ENCODE measurements at places on chromosomes 4 and X.

GRCh38 chr4:187940299-187940698 lies 55.3 kb upstream of the ZFP42 start:
- DNase-seq: no peak

- no peak for DNase-seq
Measured at GRCh38 chr4:15294832-15295231, 133.0 kb upstream of the C1QTNF7 start.

- peak; percentile 76 for DNase-seq
Measured at GRCh38 chr4:81509191-81509590, 37.5 kb upstream of the RASGEF1B start.

DNA sequence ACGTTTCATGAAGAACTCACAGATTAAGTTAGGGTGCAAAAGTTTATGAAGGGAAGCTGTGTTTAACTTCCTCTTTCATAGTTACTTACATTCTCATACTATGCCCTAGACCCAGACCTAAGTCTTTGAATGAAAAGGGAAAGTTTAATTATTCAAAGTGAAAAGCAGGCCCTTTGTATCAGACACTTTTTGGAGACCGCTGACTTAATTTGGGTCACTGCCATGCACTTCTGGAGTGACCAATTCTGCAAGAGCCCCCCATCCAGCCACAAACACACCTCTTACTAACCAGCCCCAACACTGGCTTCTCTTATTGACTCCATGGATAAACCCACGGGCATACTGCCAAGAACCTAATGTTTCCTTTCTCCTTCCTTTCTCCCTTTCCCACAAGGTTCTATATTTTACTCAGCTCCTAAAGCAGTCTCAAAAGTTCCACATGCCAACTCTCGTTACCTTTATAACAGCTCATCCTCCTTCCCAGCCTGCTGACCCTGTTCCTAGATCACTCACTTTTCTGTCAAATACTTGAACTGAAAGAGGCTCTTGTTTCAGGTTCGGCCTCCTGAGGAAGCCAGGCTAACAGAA lies 34.5 kb downstream of the ABCE1 start:
- peak; percentile 59 for DNase-seq

- DNase-seq: no peak
Measured at GRCh38 chr4:100780126-100780525, 262.3 kb upstream of the EMCN start.

DNA sequence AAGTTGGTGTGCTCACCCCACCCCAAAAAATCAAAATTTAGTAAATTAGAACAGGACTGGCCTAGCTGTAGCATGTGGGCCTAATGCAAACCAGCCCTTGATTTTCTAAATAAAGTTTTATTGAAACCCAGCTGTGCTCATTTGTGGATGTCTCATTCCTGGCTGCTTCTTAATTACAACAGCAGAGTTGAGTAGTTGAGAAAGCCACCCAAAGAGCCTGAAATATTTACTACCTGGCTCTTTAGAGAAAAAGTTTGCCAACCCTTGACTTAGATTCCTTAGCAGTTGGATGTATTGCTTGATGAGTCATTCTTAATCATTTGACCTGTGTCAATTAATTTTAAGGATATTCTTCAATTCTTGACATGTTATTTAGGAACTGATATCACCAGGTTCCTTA lies 168.3 kb upstream of the PUDP start:
- DNase-seq: no peak

GRCh38 chr4:58064653-58065052 lies 954.5 kb upstream of the IGFBP7 start:
- DNase-seq: no peak

DNA sequence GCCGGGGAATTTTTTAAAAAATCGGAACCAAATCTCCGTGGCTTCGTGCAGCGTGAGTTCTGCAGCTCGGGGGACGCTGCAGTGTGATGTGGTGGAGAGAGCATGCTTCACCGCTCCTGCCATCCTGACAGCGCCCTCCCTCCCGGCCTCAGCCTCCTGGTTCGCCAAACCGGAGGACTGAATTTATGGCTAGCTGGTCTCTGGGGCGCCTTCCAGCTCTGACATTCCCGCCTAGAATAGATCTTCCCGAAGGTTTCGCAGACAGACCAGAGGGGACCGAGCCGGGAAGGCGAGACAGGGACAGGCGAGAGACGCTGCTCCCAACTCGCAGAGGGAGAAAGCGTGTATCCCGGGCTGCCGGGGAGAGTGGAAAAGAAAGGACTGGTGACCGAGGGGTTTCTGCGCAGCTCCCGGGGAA lies 25.9 kb downstream of the HOPX start:
- peak; percentile 45 for DNase-seq

DNA sequence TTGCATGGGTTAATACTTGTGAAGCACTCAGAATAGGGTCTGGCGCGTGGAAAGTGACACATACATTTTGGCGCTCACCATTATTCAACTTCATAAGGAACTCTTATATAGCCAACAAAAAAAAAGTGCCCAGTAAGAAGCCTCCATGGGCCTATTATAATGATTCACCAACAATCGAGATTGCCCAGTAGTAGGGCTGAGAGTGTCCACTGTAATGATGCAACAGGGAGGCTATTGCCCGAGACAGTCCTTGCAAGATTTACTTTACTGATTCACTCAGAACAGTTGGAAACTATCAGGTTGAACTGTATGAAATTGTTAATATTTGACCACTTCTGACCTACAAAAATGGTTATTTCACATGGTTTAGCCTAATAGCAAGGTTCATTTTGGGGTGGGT lies 86.0 kb downstream of the PJA1 start:
- DNase-seq: no peak

- no peak for DNase-seq
Measured at GRCh38 chrX:65508851-65509250, 25.7 kb downstream of the LAS1L start.

GRCh38 chrX:95291561-95291960 lies 1393.1 kb upstream of the DIAPH2 start:
- DNase-seq: no peak

DNA sequence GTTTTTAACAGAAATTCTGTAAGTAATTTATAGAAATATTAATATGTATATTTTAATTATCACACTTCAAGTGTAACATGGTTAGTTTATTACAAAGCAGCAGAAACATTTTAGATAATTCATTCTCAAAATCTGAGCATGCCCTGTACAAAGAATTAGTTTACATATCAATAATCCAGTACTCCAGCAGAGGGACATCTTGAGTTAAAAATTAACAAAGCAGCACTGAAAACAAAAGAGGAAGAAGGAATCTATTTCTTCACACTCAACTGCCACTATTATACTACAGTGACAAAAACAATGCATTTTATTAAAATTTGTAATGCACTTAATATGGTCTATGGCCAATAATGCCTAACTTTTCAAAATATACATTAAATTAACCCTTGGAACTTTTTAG lies 179.1 kb upstream of the KLHL4 start:
- peak; percentile 63 for DNase-seq

GRCh38 chr4:4384837-4385236 lies 2.1 kb upstream of the NSG1 start:
- no peak for DNase-seq

- no peak for DNase-seq
Measured at GRCh38 chr4:151167561-151167960, 68.1 kb downstream of the RPS3A start.

DNA sequence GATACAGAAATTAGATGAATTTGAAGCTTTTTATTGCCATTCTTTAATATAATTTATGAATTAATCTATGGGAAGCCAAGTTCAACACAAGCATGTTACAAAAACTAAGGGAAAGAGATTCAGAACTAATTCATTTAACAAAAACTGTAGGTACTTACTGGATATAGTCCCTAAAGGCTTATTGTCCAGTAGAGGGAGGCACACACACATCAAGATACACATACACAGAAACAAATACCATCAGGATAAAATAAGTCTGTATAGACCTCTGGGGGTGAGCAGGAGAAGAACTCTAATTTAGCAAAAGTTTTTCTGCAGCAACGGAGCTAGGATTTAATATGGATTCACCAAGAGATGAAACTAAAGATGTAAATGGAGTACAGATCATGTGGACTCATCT lies 83.0 kb upstream of the IL13RA1 start:
- peak; percentile 35 for DNase-seq

DNA sequence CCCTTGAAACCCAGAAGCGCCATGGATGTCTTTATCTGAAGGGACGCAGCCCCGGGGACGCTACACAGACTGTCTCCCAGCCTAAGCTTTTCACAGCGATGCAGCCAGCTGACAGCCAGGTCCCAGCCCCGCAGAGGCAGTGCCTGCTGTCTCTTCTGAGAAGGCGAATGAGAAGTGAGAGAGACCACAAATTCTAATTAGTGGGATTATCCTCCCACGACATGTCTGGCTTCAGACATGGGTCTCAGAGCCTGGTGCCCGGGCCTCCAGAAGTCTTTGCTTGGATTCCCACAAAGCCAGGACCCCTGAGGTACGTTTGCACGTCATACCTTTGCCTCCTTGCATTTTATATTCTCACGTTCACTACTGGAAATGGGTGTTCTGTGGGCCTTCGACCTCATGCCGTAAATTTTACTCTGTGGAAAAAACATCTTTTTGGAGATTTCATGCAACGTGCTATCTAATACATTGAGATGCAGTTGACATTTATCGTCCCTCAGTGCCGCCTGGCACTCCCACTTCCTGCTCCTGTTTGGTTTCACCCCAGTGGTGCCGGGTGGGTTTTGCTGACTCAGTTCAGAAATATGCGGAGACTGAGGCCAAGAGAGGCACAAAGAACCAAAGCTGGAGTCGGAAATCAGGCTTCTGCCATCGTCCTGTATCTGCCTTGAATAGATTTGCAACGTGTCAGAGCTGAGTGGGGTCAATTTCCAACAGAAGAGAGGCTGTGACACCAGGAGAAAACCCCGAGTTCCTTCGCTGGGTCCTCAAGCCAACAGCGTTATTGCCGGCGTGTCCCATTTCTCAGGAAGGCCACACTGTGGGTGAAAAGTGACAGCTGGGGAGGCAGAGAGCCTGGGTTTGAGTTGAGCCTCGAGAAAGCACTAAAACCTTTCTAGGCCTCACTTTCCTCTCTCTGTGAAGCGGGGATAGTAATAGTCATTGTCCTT lies 114.4 kb downstream of the STK32B start:
- no peak for DNase-seq

DNA sequence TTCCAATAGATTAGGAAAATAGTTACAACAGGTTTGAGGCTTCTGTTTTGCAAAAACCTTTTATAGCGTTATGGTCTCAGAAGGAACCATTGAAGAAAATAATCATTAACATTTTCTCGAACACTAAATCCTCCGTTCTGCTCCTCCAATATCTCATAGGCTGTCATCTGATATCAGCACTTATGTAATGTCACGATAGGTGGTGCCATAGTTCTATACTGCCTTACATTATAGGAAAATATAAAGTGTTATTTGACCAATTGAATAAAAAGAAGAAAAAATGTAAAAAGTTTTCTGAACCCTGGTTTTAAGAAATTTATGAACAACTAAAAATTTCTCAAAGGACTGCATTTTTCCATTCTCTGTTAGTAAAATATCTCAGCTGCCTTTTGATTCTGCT lies 291.4 kb downstream of the RPA4 start:
- DNase-seq: no peak

DNA sequence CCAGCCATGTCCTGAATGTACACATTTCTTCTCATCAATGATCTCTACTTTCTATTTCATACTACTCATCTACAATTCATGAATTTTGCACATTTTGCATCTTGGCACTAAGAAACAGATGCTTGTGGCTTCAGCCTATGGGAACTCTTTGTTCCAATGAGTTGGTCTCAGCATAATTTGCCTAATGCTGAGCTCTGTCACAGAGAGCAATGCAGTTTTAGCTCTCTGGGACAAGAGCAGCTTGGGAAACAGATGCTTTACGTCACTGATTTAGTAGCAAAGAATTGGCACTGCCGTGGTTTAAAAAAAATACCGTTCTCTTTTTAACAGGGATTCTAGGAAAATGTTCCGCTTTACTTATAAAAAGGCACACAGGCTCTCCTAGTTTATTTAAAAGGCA lies 162.4 kb downstream of the WDFY3 start:
- no peak for DNase-seq

GRCh38 chr4:146465628-146466027 lies 56.1 kb downstream of the SLC10A7 start:
- DNase-seq: no peak

DNA sequence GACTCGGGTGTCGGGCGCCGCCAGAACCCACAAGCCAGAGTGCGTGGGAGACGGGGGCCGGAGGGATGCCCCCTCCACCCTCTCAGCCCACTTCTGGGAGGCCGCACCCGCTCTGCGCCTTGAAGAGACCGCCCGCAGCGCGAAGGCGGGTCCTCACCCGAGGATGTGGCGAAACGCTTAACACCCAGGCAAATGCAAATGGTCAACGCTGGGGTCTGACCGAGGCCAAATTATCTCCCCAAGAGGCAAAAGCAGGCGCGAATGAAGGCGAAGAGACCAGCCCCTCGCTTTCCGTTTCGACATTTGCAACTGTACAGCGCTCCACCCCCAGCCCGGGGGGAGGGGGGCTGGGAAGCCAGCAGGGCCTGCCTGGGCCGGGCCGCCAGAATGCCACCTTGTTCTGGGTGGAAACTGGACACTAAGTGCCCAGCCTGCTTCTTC lies 137.7 kb upstream of the ZIC3 start:
- DNase-seq: no peak

- DNase-seq: no peak
Measured at GRCh38 chrX:41895826-41896225, 27.5 kb downstream of the CASK start.

GRCh38 chr4:82680834-82681233 lies 117.8 kb downstream of the SCD5 start:
- DNase-seq: peak; percentile 17

GRCh38 chrX:47523713-47524166 lies 37.3 kb upstream of the ARAF start:
- DNase-seq: no peak

GRCh38 chr4:109978704-109979454 lies 66.2 kb downstream of the EGF start:
- DNase-seq: peak; percentile 39

DNA sequence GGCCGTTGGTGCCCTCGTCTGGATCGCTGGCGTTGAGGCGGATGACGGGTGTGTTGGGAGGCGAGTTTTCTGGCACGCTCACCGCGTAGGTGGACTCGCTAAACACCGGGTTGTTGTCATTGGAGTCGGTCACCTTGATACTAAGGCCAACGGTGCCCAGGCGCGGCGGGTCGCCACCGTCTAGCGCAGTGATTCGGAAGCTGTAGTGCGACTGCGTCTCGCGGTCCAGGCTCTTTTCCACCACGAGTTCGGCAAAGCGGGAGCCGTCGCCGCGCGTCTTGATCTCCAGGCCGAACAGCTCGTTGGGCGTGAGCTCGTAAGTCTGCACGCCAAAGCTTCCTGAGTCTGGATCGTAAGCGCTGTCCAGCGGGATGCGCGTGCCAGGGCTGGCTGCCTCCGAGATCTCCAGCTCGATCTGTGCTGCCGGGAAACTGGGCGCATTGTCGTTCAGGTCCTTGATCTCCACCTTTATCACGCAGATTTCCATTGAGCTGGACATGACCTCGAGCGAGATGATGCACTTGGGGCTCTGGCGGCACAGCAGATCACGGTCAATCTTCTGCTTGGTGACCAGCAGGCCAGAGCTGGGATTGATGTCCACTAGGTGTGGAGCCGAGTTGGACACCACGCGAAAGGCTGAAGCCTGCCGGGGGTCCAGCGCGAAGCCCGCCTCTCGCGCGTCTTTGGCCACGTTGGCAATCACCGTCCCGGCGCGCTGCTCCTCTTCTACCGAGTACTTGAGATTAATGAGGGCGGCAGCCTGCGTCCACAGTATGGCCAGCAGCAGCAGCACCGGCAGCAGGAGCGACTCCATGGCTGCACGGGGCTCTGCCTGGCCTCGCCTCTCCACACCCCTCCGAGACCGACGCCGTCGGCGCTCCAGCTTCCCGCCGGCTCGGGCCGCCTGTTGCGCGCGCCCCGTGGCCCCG lies 2.0 kb downstream of the PCDH19 start:
- DNase-seq: no peak

GRCh38 chr4:138217567-138217966 lies 24.6 kb downstream of the SLC7A11 start:
- DNase-seq: no peak
